SK-MEL-5 (cell line): ENCODE measurements at places on chromosomes 6 and 20.

DNA sequence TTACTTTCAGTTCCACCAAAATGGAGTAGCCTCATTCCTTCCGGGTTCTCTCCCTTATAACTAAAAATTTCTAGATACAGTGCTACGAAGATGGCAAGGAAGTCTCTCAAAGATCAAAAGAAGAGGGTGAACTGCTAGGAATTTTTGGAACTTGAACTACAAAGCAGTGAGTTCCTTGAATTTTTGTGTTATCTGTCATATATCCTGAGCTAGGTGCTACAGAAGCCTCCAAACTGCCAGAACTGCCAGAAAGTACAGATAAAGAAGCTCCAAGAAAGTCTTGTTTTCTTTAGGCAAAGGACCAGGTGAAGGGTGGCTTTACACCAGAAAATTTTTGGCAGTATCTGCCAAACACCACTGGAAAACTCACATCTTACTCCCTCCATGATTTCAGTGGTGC, 218.8 kb upstream of the FLRT3 start:
- no peak for DNase-seq

GRCh38 chr6:150208611-150209352, 65.9 kb downstream of the PPP1R14C start:
- no peak for DNase-seq

DNA sequence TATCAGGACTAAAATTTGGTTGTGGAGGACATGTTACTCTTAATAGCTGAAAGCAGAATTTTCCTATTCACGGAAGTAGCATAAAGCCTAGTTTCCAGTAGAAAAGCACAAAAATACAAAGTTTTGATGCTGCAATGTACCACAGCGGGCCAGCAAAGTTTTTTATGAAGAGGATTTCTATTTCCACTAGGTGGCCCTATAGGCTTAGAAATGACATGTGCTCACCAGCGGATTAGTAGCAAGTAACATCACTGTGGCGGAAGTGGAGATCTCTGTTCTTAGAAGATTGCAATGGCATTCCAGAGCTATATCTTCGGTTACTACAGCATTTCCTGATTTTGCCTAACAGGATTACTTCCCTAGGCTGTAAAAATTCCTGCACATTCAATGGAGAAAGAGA, 1219.0 kb upstream of the EYS start:
- DNase-seq, result peak; percentile 68

DNA sequence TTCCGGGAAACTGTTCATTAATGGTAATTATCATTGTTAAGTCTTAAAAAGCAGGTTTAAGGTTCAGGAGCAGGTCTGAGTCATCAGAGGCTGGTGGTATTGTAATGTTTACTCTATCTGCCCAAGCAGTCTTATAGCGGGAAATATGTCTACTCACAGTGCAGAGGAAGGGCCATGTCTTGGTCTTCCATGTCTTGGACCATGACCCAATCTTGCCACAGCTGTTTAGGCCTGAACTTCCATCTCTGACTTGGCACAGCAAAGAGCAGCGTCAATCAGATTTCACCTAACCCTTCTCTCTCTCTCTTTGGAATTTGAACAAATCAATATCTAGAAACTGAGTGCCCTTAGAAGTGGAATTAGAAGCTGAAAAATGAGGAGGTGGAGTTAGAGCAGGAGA, 25.8 kb downstream of the SLC2A12 start:
- no peak for DNase-seq

- peak; percentile 58 for DNase-seq
Measured at GRCh38 chr20:19934792-19935491, 82.2 kb upstream of the NAA20 start.

DNA sequence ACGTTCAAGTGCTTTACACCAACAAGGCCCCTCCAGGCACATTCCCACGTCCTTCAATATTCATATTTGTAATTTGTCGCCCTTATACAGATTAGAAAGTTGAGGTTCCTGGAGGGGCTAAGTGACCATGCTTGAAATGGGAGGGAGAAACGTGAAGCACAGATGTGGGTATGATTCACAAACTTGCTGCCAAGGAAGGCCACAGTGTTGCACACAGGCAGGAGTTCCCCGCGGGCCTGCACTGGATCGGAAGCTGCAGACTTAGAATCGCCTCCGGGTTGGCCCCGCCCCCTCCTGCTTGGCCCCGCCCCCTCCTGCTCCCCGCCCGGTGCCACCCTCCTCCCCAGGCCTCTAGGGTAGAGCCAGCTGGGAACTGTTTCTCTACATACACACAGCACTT, 58.2 kb upstream of the QKI start:
- no peak for DNase-seq

DNA sequence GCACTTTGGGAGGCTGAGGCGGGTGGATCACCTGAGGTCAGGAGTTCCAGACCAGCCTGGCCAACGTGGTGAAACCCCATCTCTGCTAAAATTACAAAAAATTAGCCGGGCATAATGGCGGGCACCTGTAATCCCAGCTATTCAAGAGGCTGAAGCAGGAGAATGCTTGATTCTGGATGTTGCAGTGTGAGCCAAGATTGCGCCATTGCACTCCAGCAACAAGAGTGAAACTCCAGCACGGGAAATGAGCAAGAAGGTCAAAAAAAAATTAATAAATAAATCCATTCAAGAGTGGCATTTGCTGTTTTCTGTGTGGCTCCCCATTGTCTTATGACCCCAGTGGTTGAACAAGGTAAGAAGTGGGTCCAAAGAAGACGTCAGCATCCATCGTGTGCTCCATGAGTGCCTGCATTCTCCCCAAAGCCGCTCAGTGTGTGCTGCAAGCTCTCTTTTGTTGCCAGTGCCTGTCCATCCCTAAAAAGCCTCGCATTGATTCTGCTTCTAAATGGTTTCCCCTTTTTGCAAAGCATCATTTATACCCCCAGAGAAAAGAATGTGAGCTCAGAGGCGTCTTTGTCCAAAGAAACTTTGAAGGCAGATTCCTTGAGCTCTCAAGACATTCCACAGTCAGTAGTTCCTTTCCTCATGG, 38.8 kb upstream of the MAP3K4 start:
- DNase-seq, result peak; percentile 93

DNA sequence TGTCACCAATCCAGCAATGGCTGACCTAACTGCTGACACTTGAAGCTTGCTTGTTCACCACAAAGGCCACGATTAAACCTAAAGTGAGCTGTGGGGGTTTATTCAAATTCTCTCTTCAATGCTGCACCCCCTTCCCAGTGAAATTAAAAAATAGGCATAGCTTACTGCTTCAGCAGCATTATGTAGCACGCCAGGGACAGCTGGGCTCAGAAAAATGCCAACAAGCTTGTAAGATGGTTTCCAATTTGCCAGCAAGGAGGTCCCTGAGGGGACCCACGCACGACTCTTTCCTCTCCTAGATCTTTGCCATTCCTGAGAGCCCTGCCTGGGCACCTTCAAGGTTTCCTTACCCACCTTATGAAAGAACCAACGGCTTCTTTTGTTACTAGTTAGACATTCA, 113.5 kb upstream of the CDH4 start:
- no peak for DNase-seq

GRCh38 chr6:102229271-102229670, 835.8 kb downstream of the GRIK2 start:
- no peak for DNase-seq

DNA sequence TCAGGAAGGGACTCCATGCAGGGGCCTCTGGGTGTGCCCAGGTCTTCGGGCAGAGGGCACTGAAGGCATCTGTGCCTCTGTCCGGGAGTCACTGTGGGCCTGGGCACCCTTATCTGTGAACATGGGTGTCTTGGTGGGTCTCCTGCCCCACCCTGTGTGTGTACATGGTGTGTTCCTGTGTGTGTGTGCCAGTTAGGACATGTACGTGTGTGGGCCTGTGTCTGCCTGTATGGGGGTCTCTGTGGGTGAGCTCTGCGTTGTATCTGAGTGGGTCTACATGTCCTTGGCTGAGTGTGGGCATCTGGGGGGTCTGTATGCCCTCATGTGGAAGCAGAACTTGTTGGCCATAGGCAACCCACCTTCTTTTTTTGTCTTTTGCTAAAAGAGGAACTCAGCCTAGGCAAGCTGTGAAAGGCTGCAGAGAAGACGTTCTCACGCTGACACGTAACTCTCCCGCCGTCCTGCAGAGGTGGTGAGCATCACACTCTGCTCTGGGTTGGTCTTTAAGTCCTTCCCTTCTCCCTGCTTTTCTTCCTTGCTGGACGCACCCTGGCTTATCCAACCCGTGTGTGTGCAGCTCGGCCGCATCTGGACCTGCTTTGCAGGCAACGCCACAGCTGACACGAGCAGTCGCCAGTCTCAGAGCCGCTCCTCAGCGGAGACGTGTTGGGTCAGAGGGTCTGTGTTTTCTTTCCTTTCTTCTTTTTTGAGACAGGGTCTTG, 532 bp upstream of the NPBWR2 start:
- DNase-seq, result no peak

GRCh38 chr6:136113736-136114173, 136.4 kb downstream of the MTFR2 start:
- DNase-seq, result peak; percentile 25

DNA sequence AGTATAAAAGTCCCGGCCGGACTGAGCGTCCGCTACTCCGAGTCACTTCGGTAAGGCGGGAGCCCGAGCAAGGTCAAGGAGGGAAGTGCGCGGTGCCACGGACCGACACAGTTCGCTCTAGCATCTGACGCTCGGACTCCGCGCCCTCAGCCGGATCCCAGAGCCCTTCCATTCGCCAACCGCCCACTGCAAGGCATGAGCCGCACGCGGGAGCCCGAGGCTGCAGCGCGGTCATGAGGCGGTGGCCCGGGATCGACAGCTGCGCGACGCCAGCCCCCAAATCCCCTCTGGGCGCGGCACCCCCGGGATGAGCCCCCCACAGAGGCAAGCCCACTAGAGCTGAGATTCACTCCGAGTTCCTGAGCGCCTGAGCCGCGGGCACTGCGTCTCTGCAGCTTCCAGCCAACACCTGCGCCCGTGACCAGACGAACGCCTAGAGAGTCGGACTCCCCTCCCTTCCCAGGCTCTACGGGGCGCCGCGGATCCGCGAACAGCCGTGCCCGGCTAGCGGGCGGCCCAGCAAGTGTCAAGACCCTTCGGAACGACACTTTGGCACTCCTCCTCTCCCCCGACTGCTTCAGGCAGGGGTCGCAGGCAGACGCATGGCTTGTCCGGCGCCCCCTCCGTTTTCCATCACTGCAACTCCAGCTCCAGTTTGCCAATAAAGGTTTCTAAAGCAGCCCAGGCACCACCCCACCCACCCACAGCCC, 725 bp upstream of the ISM1 start:
- no peak for DNase-seq

DNA sequence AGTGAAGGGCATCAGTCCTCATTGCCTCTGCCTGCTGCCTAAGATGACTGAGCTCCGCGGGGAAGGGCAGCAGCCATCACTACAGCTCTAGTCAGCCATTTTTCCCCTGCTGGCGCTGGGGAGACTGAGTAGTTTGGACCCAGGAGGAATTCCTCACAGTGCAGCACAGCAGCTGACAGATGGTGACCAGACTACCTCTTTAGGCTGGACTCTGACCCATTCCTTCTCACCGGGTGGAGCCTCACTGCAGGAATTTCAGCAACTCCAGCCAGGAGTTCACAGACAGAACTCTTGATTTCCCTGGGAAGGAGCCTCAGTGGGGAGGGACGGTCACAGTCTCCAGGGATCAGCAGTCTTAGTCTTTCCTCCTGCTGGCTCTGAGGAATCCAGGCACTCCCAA, 492.0 kb upstream of the MMS22L start:
- DNase-seq, result no peak

DNA sequence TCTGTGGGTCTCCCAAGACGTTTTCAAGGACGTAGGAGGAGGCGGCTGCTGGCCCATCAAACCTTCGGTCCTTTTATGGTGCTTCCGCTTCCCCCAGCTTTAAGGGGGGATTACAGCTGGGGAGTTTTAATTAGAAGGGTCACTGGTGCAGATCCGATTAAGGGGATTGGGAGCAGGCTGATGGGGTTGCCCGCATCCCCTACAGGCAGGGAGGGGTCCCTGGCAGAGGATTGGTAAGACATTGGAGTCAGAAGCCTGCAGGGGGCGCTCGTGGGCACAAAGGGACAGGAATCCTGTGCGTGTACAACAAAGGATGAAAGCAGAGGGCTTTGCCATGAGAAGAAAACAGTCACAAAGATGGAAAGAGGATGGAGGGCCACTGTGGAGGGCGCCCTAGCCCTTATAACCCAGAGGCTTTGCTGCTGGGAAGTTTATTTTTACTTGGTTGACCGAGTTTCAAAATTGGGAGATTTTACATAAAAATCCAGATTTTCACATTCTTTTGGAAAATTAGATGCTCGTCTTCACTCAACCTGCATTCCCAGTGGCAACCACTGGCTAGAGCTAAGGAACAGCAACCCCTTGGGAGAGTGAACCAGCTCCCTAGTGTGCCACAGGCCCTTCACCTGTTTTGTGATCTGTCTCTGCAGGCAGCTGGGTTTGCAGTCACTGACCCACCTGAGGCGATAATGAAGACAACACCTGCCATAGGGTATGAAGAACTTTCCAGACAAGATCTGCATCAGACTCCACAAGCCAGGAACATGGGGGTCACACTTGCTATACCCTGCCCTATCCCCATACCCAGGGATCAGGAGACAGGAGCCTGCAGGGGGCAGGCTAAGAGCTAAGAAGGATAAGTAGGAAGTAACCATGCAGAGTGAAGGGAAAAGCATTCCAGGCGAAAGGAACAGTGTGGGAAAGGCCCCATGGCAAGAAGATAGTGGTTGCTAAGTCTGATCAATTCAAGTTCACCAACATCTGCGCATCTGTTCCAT, 97.7 kb downstream of the KCNB1 start:
- DNase-seq, result peak; percentile 89

GRCh38 chr6:137661601-137662000, 167.4 kb upstream of the OLIG3 start:
- peak; percentile 56 for DNase-seq

GRCh38 chr6:3803627-3804468, 45.3 kb upstream of the FAM50B start:
- peak; percentile 18 for DNase-seq

GRCh38 chr6:1318036-1318435, 6.1 kb downstream of the FOXQ1 start:
- DNase-seq, result no peak

DNA sequence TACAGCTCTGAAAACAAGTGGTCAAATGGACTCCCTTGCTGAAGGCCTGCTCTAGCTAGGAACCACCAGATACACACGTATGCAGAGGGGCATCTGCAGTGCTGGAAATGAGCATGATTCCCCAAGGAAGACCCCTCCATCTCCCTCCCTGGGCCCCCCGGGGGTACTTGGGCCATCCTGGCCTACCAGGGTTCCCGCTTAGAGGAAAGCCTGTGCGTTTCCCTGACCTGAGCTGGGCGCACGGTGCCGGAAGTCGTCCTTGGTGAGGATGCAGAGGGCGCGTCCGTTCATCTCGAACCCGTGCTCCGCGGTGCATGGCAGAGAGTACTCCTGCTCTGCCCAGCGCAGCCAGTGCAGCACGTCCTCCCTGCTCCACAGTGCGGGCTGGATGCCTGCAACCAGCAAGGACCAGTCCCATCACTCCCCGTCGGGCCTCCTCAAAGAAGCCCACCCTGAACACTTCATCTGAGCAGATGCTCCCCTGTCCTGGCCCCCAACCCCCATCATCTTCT, 11.8 kb downstream of the ETV7 start:
- no peak for DNase-seq

GRCh38 chr20:34525709-34526416, 9.6 kb downstream of the DYNLRB1 start:
- DNase-seq, result peak; percentile 16

GRCh38 chr6:144352331-144352730, 67.2 kb downstream of the UTRN start:
- DNase-seq, result no peak

GRCh38 chr6:132174919-132175318, 223.7 kb upstream of the CCN2 start:
- DNase-seq, result no peak
